ENCODE measurements at places on chromosomes 1 and 21.

GRCh38 chr1:85116856-85117255 lies 68.6 kb upstream of the MCOLN3 start:
- no peak for DNase-seq

- DNase-seq, result no peak
Measured at GRCh38 chr1:156284112-156284511, at the start of gene TMEM79. Gene TMEM79 (plus strand): TSS chr1:156284325. CDS start chr1:156285227, 902 bp downstream.

DNA sequence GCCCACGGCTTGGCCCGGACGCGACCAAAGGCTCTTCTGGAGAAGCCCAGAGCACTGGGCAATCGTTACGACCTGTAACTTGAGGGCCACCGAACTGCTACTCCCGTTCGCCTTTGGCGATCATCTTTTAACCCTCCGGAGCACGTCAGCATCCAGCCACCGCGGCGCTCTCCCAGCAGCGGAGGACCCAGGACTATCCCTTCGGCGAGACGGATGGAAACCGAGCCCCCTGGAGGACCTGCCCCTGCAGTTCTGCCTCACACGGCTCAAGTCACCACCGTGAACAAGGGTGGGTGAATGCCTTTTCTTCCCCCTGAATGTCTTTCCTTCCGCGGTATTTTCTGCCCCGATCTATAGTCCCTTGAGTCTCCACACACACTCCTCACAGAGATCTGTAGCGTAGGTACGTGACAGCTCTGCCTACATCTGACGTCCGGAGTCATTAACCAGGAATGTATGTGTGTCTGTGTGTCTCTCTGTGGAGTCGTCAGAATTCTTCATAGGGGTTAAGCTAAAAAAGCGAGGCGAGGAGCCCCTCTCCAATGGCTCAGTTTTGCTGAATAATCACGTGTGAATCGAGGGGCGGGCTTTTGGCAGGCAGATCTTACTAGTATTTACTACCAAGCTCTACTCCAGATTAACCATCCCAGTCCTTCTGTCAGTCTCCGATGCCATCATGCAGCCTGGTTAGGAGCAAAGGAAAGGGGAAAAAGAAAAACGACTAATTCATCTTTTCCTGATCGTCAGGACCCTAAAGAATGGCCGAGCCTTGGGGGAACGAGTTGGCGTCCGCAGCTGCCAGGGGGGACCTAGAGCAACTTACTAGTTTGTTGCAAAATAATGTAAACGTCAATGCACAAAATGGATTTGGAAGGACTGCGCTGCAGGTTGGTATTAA lies at the start of gene CDKN2C:
Gene CDKN2C, plus strand, starts transcription at position 635 of the 898 bp plus-strand sequence. Its CDS starts 124 bp downstream, at position 759.
- DNase-seq, result no peak

DNA sequence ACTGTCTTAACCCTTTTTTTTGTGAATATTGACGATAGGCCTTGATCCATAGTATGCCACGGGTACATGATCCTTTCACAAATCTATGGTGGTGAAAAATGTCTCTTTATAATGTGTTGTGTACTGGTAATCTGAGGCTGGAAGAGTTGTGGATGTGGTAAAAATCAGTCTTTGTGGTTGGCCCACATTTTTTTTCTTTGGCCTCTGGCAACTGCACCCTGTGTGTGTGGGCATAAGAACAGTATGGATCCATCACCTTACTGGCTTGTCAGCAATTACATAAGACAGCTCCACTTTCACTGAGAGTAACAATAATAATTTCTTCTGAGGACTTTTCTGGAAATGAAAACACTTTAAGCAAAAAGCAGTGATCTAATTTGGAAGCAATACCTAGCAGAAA lies 101.6 kb downstream of the GABPA start:
- DNase-seq, result no peak

DNA sequence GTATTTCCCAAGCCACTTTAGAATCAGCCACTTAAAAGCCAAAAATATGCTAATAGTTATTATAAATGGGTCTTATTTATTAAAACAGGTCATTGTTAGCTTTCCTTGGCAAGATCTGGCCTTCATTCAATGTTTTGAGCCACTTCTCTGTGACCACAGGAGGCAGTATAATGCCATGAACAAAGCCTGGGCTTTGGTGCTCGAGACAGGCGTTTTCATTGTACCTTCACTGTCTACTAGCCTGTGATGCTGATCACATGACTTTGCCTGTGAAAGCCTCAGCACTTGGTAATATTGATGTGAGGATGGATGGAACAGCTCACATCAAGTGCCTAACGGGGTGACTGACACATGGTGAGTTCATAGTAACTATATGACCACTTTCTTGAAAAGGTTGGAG lies 217.0 kb downstream of the RWDD3 start:
- no peak for DNase-seq

DNA sequence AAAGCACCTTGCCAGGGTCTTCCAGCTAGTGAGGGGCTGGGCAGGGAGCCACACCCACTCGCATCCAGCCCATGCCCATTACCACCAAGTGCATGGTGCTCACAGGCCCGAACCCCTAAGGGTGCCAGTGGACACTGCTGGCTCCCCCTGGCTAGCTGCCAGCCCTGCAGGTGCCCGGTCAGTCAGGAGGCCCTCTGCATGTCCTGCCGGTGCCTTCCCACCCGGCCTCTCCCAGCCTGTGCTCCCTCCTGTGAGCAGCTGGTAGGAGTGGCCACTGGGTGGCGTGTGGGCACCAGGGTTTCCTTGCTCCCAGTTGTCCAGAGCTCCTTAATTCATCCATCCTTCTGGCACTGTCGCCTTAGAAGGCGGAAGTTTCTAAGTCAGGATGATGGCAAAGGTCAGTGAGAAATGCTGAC lies 33.4 kb downstream of the QSOX1 start:
- DNase-seq, result no peak

DNA sequence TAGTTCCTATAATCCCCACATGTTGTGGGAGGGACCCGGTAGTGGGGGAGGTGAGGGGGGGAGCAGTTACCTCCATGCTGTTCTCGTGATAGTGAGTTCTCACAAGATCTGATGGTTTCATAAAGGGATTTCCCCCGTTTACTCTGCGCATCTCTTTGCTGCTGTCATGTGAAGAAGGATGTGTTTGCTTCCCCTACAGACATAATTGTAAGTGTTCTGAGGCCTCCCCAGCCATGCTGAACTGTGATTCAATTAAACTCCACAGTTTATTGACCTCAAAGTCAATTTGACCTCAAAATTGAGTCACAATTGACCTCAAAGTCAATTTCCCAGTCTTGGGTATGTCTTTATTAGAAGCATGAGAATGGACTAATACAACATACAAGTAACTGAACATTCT lies 19.7 kb downstream of the DPH5 start:
- no peak for DNase-seq

- no peak for DNase-seq
Measured at GRCh38 chr1:234072793-234073192, 168.3 kb downstream of the SLC35F3 start.

GRCh38 chr1:17434016-17434415 lies 5.5 kb downstream of the RCC2 start:
- no peak for DNase-seq

- DNase-seq, result no peak
Measured at GRCh38 chr1:215002471-215002870, 80.1 kb upstream of the KCNK2 start.

GRCh38 chr1:87513255-87513654 lies 184.6 kb downstream of the LMO4 start:
- no peak for DNase-seq

DNA sequence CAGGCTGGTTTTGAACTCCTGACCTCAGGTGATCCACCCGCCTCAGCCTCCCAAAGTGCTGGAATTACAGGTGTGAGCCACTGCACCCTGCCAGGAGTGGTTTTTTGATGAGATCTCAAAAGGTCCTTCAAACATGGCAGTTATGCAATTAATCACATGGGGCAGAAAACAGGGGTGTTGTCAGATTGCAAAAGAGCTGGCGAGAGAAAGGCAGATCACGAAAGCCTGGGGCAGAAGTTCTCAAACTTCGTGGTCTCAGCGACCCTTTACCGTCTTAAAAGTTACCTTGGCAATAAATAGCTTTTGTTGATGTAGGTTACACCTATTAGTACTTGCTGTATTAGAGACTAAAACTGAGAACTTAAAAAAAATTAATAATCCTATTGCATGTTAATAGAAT lies 16.1 kb downstream of the CNR2 start:
- DNase-seq, result no peak

GRCh38 chr1:113141650-113142473 lies 68.9 kb downstream of the LRIG2 start:
- no peak for DNase-seq

DNA sequence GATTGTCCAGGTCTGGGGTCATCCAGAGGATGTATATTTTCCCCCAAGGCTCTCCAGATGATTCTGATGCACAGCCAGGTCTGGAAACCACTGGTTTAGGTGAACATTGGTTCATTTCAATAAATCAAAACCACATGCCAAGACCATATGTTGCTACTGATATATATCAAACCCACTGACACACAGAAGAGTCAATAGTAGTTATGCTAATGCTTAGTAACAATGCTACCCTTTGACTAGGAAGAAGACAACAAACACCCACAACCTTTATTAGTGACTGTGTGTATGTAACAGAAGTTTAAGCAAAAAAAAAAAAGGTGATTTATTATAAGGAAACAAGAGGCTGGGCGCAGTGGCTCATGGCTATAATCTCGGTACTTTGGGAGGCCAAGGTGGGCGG lies 35.6 kb upstream of the POU2F1 start:
- no peak for DNase-seq

- peak; percentile 54 for DNase-seq
Measured at GRCh38 chr1:1778663-1779319, 521 bp upstream of the NADK start.

DNA sequence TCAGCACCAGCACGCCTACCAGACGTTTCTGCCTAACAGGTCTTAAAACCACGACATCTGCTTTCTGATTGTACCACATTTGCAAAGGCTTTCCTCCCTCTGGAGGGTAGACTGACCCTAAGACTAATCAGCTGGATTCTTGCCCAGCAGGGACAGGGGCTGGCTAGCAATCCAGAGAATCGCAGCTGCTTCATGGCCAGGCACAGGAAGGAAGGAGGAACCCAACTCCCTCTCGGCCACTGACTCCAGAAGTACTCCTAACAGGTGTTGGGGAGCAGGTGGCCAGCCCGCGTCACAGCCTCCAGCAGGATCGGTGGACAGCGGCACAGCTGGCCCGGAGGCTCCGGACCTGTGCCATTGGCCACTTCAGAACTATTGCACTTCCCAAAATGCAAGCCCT lies 180.8 kb downstream of the NPHP4 start:
- DNase-seq, result no peak

- DNase-seq, result no peak
Measured at GRCh38 chr1:81703391-81703755, 97.4 kb upstream of the ADGRL2 start.

DNA sequence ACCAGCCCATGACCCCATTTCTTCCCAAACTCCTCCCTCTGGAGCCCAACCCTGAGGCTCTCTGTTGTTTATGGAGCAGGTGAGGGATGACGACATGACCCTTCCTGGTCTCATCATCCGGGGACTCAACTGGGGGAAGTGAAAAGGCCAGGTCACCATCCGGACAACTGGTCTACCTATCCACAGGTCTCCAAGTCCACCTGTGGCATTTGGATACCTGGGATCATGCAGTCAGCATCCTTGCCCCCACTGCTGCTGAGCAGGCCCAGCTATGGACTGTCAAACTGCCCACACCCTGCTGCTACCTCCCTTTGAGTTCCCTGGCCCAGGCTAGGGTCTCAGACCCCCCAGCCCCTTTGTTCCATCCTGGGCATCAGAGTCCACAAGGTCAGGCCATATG lies 60.0 kb upstream of the LAPTM5 start:
- DNase-seq, result no peak

GRCh38 chr1:41862384-41863221 lies 56.1 kb downstream of the HIVEP3 start:
- DNase-seq, result no peak

Measured in stimulated activated CD8-positive, alpha-beta memory T cell treated with anti-CD3 and anti-CD28 coated beads, Interleukin-7, amount 100 ng/mL, for 1 hour (primary cell).